ENCODE measurements at places on chromosomes 7 and 10.

DNA sequence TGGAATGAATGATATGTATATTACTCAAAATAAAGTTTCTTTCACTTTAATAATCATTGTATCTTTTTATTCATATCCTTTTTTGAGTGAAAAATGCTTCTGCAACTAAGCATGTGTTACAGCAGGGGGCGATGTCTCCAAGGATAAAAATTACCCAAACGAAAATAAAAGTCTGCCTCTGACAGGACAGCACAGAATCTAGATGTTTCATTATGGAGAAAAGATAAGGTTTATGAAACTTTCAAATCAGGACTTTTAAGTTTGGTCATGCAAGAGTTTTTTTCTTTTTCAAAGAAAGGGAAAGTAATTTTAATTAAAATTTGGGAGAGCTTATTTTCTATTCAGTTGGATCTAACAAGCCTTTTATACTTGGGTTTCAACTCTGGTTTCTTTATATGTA, 48.4 kb downstream of the TES start:
- peak; percentile 58 for DNase-seq

- no peak for DNase-seq
These were observed 359.0 kb upstream of the NPSR1 start for GRCh38 chr7:34299066-34299465.

DNA sequence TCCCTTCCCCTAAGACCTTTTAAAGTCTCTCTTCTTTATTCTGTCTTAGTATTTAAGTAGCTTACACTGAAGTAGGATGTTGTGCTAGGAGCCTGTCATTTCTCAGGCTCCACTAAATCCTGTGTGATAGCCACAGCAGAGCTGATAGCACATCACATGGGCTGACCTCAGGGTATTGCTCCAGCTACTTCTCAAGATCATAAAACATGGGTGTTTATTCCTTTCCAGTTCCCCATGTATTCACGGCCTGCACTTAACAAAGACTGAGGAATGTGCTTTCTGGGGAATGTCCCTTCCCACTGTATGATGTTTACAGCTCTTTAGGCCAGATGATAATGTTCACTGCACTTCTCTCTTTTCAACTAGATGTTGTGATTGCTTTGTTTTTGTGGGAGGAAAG, 1086.8 kb downstream of the KCNMA1 start:
- DNase-seq: no peak

DNA sequence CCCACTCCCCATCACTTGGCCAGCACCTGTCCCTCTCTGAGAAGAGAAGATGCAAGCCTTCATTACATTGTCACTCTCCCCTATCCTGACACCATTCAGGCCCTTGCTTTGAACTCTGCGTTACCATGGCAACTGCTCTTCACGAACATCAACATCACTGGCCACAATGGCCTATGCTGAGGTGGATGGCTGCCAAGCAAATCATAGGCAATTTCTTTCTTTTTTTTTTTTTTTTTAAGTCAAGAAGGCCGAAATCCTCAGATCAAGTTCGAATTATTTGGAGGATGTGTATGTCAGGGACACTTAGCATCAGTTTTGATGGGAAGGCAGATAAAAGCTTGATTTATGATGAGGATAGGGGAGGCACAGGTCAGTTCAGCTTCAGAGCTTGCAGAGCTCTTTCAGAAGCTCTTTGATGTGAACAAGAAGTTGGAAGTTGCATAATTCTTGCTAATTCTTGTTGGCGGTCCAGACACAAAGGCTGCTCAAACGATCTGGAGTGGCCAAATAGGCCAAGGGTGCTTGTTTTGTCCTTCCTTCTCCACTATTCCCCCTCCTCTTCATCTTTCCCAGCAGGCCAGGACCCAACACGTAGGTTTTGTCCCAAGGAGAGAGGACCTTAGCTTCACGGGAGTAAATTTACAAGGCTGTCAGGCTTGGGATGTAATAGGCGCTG, 179.9 kb upstream of the NPVF start:
- no peak for DNase-seq

- DNase-seq: no peak
These were observed 53.3 kb upstream of the RABGEF1 start for GRCh38 chr7:66687186-66687585.

- DNase-seq: no peak
These were observed 18.2 kb downstream of the BHLHA15 start for GRCh38 chr7:98229441-98229840.

DNA sequence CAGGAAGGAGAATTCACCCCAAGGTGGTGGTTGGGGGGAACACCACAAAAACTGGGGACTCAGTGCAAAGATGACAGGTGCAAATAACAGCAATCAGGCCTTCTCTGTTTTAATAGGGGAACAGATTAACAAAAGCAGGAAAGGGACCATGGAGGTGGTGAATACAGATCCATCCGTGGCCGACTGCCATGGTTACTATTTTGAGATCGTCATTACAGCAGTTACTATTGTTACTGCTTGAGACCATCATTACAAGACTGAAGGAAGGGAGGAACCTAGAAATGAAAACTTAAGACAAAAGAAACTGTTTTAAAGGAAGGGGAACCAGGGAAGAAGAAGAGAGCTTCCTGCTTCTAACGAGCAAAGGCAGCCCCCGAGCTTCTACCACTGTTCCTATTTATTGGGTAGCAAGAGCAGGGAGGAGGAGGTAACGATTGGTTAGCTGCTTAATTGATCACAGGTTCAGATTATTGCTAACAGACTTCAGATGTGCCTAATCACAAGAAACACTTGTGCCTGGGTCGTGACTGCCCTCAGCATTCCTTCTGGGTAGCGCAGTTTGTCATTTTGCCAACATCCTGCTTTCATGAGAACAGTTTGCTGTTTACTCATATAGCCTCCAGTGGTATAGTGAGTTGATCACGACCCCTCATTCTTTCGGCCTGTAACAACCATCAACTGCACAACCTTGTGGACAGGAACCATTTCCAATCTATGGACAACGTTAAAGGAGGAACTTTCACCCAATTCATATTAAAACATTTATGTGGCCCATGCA, 216.3 kb downstream of the CHCHD3 start:
- DNase-seq: no peak

GRCh38 chr7:47833211-47833610, 115.1 kb downstream of the PKD1L1 start:
- no peak for DNase-seq

DNA sequence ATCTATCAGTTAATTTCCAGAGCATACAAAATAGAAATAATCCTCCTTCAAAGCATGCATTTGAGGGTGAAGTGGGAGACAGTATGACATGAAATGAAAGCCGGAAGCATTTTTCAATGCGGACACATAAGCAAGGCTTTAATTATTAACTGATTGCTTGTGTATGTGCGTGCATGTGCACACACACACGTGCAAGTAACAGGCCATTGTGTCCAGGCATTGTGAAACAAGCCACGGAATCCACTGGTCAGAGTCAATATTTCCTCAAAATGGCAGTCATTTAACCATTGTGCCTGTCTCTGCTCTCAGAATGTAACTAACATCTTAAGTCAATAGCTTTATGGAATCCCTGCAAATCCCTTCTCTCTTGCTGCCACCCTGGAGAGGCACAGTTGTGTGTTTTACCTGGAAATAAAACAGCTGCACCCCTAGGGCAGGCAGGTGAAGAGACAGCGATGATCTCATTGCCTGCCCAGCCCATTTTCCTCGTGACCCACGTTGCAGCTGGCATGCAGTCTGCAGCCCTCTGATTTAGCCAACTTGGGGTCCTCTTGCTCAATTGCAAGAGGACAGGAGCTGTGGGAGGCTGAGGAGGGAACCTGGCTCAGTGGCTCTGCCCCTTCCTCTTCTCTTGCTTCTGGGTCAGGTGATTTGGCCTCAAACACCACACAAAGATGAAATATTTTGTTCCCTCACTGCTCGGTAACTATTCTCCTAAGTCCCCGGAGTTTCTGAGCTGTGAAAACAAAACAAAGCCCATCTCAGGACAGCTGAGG, 500.9 kb upstream of the ZMIZ1 start:
- peak; percentile 94 for DNase-seq

DNA sequence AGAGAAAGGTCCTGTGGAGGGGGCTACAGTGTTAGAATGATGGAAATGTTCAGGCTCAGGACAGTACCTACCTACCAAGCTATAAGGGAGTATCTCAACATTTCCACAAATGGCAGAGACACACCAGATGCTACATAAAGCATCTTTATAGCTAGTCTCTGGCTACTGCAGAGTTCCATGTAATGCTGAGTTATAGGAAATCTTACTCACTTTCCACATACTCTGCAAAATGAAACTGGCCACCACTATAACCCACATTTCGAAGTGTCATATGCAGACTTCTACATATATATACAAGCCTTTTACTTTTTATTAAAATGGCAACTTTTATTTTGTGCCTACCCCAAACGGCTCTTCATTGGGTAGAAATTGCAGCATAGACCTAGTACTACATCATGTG, 85.5 kb downstream of the FAS start:
- DNase-seq: no peak

DNA sequence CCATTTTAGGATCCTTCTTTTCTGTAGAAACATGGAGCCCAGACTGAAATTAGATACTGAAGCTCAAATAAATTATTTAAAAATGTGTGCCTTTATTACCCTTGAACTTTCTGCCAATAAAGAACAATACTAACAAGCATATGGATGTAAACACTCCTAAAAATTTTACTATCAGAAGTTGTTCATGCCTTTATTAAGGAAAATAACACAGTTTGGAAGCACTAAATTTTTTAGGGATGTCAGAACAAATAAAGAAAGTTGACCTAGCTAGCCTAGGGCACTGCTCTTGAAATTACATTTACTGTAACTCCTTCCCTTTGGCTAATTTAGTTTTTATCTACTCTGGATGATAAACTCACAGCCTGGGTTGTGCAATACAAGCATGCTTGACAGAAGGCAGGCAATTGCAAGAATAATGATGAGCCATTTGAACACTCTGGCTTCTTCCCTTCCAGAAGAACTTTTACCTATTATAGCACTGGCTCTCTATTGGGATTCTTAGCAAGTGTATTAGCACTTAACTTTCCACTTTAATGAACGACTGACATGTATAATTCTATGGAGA, 351.7 kb upstream of the C7orf33 start:
- DNase-seq: no peak

DNA sequence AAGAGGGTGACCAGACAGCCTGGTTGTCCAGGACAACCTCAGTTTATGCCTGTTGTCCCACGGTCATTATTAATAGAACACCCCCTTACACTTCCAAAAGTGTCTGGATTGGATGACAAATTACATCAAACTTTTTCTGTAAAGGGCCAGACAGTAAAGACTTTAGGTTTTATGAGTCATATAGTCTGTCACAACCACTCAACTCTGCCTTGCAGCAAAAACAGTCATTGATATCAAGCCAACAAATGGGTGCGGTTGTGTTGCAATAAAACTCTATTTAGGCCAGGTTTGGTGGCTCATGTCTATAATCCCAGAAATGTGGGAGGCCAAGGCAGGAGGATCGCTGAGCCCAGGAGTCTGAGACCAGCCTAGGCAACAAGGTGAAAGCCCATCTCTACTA, 66.7 kb upstream of the ATP6V0A4 start:
- DNase-seq: no peak

Data from NCI-H2081 (cell line).